ENCODE measurements at places on chromosomes 12 and 14.

DNA sequence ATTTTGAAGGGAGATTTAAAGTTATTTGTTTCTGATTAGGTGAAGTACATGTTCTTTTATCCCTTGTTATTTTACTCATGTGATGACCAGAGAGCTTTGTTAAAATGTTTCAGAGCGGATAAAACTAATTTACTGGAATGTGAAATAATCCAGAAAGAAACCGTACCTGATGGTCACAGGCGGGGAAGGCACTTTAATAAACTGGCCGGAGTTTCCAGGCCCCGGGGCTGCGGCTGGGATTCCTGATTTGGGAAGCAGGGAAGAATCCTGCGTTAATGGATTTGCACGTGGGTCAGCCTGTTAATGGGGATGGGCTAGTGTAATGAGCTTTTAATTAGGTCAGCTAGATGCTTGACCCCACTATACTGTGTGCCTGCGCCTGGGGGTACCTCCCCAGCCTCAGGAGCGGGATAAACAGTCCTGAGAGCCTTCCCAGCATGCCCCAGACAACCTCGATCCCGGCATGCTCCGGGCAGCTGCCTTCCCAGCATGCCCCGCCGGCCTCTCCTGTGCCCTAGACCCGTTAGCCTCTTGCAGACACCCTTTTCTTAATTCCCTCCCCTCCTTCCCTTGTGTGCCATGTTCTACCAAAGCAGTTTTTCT lies 208.6 kb upstream of the CDKN3 start:
- DNase-seq = no peak

DNA sequence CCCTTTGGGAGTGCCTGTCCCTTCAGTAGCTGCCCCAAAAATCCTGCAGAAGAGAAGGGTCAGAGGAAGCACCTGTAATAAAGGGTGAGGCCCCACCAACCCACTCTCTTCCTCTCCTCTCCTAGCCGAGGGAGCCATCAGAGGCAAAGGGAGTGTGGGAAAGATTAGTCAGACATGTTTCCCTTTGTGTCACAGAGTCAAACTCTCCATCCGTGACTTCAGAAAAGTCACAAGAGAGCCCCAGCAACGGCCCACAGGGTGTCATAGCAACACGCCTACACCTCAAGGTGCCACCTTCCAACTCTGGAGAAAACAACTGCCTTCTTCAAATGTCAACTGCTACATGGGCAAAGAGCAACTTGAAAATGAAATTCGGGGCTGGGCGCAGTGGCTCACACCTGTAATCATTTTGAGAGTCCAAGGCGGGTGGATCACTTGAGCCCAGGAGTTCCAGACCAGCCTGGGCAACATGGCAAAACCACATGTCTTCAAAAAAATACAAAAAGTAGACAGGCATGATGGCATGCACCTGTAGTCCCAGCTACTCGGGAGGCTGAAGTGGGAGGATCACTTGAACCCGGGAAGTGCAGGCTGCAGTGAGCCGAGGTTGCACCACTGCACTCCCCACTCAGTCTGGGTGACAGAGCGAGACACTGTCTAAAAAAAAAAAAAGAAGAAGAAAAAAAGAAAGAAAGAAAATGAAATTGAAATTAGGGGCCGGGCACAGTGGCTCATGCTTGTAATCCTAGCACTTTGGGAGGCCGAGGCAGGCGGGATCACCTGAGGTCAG lies 17.7 kb upstream of the CD27 start:
- DNase-seq = no peak

DNA sequence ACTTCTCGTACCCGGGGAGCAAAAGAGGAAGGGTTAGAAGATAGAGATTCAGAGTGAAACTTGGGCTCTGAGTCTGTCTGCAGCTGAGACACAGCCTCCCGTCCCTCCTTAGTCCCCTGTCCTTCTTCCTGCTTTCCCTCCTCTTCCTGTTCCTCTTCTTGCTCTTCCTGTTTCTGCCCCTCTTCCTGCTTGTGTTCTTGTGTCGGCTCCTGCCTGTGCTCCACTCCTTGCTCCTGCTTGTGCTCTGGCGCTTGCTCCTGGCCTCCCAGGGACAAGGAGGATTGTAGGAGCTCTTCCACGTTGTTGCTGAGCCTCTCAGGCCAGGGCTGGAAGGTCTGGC lies 3.0 kb downstream of the ACRBP start:
- DNase-seq = no peak

- no peak for DNase-seq
Measured at GRCh38 chr14:20934148-20934762, 21.0 kb upstream of the RNASE2 start.

- DNase-seq = no peak
Measured at GRCh38 chr14:100211366-100211765, 27.6 kb upstream of the YY1 start.

- no peak for DNase-seq
Measured at GRCh38 chr12:26425587-26426260, 230.4 kb downstream of the SSPN start.

DNA sequence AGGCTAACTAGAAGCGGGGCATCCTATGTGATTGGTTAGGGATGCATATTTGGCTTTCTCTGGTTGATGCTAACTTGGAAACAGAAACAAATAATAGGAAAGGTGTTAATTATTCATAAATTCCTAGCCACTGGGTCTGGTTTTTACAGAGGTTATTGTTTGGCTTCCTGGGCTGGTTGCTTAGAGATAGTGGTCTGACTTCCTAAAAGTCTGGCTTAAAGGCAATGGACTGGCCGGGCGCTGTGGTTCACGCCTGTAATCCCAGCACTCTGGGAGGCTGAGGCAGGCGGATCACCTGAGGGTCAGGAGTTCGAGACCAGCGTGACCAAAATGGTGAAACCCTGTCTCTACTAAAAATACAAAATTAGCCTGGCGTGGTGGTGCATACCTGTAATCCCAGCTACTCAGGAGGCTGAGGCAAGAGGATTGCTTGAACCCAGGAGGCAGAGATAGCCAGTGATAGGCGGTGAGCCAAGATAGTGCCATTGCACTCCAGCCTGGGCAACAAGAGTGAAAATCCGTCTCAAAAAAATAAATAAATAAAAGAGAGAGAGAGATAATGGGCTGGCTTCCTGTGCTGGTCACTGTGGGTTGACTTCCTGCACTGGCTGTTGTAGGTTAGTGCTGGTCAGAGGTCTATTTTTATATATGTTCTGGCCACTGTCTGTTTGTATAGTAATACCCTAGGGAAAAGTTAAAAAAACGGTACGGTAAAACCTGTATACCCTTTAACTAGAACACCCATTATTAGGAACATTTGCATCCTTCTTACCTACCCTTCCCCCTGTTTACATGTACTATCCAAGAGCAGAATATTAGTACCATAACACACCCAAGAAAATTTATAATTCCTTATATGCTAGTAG lies 24.1 kb downstream of the OR6S1 start:
- DNase-seq = no peak

DNA sequence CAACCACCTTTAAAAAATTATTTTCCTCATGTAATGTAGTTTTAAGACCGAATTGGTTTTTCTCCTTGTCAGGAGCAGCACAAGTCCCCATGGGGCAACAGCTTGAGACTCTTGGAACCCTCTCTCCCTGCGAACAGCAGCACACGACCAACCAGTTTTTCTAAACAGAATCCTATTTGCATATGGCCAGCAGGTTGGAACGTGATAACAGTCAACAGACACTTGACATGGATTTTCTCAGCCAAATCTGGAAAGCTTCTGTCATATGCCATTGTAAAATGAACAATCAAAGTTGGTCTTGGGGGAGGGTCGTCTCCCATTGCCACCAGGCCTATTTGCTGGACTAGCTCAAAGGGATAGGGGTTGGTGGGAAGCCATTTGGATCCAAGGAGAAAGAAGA lies 1915.0 kb upstream of the FLRT2 start:
- peak; percentile 90 for DNase-seq

DNA sequence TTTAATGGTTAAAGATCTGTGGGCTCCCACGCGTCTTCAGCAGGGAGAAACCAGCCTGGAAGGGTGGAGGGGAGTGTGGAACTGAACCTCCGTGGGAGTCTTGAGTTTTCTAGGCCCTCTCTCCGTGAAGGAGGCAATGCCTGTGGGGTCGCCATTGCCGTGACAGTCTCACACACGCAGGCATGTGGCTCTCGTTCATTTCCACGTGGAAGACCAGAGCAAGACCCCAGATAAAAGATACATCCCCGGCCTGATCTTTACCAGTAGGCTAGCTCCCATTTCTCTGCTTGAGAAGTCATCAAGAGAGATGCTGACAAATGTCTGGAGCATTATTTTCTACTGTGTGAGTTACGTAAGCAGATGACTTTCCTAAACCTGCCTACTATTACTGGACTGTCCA lies 491.7 kb upstream of the LMO3 start:
- DNase-seq = no peak

DNA sequence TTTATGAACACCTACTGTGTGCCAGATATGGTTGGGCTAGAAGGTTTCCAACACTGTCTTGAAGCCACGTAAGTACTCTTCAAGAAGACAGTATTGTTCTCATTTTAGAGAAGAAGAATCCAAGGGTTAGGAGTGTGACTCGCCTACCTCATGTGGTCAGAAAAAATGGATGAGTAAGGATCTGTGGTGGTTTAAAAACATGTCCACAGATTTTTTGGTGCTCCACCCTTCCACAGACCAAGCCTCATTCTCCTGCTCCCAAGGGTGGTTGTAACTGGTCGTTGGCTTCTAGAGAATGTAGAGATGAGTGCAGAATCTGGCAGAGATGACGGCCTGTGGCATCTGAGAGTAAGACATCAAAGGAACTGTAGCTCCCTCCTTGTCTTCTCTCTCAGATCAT lies 30.3 kb upstream of the TTC7B start:
- no peak for DNase-seq

GRCh38 chr12:55019784-55020183 lies at the start of gene NEUROD4:
Gene NEUROD4, plus strand, starts transcription at chr12:55019974. Its CDS starts 6,466 bp downstream, at chr12:55026440.
- DNase-seq = no peak

DNA sequence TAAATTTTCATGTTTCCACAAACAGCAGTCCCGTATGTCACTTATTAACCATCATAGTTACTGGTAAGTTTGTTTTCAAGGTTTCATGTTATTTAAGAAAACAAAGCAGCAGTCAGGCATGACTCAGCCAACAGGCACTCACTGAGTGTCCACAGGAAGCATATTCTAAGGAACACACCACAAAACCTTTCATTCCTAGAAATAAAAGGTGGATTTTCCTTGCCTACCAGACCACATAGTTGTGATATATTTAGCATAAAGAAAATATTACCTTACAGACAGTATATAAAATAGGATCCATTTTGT lies 143.3 kb upstream of the AVPR1A start:
- DNase-seq = no peak

DNA sequence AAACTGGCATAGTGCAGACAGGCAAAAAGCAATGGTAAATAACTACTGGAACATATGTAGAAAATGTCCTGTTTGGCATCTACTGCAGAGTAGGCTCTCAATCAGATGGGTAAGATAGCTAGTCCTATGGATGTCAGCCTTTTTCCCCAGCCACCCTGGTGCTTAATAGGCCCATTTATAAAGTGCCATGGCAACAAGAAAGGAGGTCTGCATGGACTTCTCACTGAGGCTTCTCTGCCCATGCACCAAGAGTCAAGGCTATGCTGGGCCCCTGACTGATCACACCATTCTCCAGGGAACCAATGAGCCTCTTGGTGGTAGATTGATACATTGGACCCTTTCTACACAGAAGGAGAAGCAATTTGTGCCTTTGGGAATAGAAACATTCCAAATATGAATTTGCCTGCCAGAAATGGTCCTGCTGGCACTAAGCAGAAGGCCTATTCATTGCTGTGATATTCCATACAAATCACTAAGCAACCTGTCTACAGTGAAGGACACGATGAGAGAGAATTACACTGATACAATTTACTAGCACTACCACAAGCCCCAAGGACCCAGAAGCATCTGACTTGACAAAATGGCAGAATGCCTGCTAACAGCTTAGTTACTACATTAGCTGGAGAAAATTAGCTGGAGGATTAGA lies 43.8 kb downstream of the RESF1 start:
- no peak for DNase-seq

- DNase-seq = no peak
Measured at GRCh38 chr12:120024193-120024592, 35.2 kb downstream of the BICDL1 start.

DNA sequence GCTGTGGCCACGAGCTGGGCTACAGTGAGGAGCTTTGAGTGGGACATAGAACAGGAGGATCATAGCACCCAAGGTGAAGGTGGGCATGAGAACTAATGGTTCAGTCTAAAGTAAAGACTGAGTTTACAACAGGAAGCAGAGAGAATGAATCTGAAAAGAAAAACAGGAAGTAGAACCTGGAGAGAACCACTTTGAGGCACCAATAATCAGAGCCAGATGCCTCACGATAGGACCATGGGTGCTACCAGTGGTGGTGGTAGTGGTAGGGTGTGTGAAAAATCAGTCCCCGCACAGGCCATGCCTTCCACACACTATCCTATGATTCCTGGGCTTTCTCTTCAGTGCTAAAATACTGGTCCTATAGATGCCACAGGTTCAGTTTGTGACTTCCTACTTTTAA lies 293.6 kb downstream of the AKAP6 start:
- no peak for DNase-seq

- DNase-seq = no peak
Measured at GRCh38 chr12:95231190-95231589, 13.6 kb downstream of the VEZT start.

GRCh38 chr12:132201391-132202120 lies 57.3 kb downstream of the NOC4L start:
- no peak for DNase-seq

DNA sequence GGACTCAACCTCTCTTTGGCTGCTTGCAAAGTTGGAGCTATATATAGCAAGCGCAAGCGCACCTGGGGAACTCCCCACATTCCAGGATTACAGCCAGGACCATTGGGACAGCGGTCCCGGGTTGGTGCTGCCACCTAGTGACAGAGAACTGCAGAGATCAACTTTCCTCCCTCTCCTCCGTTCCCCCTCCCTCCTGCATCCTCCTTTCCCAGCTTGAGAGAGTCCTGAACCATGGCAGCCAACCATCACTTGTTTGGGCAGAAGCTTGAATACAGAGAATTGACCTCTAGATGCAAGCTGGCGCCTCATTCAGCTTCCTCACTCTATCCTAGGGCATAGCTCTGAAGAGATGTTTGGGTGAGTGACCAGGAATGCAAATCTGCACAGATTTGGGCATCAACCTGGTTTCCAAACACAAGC lies 17.4 kb upstream of the FLVCR2 start:
- peak; percentile 68 for DNase-seq

- no peak for DNase-seq
Measured at GRCh38 chr12:19220852-19221466, 91.4 kb downstream of the PLEKHA5 start.

DNA sequence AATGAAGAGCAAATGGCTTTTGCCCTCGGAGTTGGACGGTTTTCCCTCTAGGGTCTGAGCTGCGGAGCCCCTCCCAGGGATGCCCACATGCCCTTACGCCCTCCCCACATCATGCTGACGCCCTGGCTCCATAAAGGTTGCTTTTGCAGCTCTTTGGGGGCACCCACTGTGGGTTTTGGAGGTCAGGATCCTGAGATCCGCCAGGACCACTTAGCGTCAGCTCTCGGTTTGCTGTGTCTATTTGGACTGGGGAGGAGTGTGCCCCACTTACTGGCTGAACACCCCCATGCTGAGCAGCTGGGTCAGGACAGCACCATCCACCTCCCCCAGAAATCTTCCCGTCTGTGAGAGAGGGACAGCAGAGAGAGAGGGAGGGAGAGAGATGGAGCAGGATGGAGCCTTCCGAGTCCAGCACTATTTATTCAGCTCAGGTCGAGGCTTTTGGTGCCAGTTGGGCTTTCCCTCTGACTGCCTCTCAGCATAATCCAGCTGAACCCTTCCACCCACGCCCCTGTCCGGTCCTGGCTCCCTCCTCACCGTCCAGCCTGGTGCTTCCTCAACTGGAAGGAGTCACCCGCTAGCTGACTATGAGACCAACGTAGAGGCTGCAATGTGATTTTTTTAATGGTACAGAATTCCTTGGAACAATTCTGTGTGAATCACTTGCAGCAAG lies 18.9 kb upstream of the LRTM2 start:
- no peak for DNase-seq

All from NCI-H2171 (cell line).